Astrocyte of the spinal cord (primary cell): ENCODE measurements at places on chromosomes 2 and 18.

DNA sequence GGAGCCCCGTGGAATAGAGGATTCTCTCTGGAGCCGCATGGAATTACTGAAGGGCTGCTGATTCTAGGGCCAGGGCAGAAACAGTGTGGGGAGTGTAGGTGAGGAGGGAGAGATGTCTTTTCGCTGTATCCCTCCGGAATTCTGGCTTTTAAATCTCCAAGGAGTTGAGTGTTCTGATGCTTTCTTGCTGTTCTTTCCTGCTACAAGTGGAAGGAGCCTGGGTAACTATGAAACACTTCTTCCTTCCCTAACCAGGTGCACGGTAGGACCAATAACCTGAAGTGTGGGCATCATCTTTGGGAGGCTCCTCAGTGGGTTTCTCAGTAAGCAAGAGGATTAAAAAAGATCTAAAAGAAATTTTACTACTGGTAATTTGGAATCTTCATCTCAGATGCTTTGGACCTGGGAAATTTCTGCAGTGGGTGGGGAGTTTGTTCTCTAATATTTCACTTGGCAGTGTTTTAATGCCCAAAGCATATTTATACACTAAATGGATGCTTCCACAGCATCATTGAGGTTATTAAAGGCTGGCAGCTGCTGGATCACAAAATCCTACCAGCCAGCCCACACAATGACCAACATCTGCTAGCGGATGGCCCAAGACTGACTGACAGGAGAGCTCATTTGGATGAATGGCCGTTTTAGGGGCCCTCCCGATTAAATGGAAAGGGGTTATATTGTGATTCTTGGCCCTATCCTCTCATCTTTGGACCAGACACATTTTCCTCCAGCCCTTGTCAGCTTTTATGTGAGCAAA is 2.1 kb downstream of the EML6 start:
- no peak for DNase-seq

- DNase-seq: peak; percentile 12
Measured at GRCh38 chr2:26363323-26363722, 16.7 kb upstream of the ADGRF3 start.

DNA sequence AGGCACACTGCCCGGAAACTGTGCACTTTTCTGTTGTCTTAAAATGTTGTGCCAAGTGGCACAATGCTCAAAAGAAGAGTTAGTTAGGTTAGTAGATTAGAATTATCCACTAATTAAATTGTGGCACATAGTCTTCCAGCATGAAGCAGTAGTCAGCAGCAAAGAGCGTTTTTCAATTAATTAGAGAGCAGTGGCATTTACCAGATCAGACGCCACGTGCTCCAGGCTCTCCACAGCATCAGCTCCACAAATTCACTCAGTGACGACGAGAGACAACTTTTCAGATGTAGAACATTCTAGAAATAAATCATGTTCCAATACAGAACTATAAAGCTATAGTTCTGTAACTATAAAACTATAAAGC is 16.4 kb upstream of the RTTN start:
- DNase-seq: no peak

- DNase-seq: no peak
Measured at GRCh38 chr18:31598021-31598805, 6.5 kb downstream of the TTR start.
